ENCODE measurements at places on chromosomes 7 and 10.

DNA sequence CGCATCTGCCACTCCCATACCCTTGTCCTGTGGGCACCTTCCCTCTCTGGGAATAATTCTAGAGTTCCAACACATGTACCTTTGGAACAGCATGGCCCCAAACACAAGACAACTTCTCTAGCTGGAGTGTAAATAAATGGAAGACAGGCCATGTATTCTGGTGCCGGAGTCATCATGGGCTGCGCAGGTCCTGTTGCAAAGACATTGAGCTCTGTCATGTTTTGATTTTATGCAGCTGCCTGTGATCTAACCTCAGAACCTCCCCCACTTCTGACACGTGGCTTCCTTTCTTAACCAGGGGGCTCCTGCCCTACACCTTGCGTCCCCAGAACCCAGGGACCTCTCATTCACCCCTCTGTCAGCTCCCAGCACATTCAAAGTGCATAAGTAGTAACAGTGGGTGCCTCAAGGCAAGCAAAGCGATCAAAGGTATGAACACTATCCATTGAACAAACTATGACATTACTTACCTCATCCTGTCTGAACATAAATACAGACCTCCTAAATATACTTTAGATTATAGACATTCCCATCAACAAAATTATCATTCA, 219.9 kb downstream of the FGFR2 start:
- no peak overlapping the region for H3K27ac ChIP-seq
- no peaks in the 10 kb centered on the region for H3K4me1 ChIP-seq
- no peak for DNase-seq
- no peak overlapping the region for H3K4me3 ChIP-seq
- no peaks in the 10 kb centered on the region for H3K36me3 ChIP-seq
- H3K27me3 ChIP-seq, result no peaks in the 10 kb centered on the region

DNA sequence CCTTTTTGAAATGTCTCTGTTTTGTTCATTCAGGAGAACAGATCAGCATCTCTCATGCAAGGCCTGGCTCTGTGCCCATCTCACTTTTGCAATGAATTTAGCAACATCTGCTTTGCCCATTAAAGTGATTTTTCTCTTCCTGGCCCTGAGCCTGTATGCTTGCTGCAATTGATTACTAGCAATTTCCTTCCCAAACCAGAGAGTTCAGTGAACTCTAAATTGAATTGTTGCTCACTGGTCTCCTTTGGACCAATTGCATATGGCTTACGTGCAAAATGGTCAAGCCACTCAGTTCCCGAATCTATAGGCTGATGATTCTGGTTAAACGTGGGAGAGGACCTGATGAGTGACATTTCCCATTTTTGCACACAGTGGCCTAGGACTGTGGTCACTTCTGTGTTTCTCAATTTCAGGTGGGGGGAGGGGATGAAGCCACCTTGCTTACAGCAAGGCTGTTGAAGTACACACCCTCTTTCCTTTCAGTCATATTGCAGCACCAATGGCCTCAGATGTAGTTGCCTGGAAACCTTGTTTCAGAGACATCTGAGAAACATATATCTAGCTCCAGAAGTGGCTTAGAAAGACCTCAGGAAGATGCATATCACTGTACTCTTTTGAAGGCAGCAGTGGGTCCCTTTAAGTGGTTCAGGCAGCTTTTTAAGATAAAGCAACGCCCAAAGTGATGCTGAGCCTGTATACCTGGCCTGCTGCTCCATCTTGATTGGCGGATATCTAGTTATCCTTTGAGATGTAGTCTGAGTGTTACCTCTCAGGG, 201.4 kb downstream of the PTEN start:
- no peaks in the 10 kb centered on the region for H3K27me3 ChIP-seq
- H3K4me3 ChIP-seq, result no peak overlapping the region
- no peaks in the 10 kb centered on the region for H3K36me3 ChIP-seq
- DNase-seq, result peak; percentile 54

DNA sequence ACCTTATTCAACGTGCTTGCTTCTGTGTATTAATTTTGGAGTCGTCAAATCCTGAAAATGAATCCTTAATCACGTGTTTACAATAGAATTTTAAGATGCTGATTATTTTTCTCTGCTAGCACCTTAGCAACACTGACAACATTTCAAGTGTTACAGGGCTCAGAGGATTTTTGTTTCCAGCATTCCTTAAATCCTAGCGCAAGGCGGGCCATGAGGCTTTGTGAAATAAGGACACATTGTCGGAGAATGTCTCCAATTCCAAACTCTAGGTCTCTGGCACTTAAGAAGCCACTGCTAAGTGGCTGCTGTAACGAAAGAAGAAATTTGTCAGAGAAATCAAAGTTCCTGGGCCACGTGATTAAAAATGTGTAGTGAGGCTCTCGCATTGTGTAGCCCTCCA, 390.9 kb upstream of the CELF2 start:
- no peak overlapping the region for H3K4me3 ChIP-seq
- no peaks in the 10 kb centered on the region for H3K27me3 ChIP-seq
- DNase-seq, result no peak
- H3K4me1 ChIP-seq, result no peaks in the 10 kb centered on the region

DNA sequence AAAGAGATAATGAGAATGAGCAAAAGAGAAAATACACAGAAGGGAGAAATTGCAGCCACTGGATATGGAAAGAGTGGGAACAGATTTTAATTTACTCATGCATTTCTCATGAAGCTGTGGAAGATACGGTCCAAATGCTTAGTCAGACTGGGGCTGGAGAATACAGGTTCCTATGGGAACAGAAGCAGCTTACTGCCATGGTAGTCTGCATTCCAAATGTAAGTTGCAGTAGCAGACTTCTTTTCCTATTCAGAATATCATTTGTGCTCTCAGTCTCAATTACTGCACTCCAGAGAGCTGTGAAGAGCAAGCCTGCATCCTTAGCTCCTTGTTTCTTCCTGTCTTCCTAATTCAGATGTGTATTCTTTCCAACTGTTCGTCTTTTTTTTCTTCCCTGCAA, 190.8 kb upstream of the TMEM196 start:
- no peak overlapping the region for H3K4me3 ChIP-seq
- H3K27ac ChIP-seq, result no peak overlapping the region
- H3K4me1 ChIP-seq, result no peaks in the 10 kb centered on the region
- DNase-seq, result no peak
- H3K36me3 ChIP-seq, result no peaks in the 10 kb centered on the region

DNA sequence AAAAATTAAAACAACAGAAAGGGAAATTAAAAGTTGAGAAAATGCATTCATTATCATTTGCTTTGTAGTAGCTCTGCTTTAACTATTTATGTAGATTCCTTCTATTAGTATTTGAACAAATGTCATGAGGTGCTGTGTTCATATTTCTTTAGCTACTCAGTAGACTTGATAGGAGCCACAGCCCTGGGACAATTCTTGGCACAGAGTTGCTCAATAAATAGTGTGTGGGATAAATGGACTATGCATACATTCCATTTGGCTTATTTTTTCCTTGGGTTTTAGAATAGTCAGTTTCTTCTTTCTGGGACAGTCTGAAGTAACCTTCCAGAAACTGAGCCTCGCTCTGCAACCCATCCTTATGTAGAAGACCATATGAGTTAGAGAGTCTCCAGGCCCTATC, 13.4 kb downstream of the RPP30 start:
- no peaks in the 10 kb centered on the region for H3K27me3 ChIP-seq
- no peak for DNase-seq
- H3K4me3 ChIP-seq, result no peak overlapping the region
- no peak overlapping the region for H3K27ac ChIP-seq

DNA sequence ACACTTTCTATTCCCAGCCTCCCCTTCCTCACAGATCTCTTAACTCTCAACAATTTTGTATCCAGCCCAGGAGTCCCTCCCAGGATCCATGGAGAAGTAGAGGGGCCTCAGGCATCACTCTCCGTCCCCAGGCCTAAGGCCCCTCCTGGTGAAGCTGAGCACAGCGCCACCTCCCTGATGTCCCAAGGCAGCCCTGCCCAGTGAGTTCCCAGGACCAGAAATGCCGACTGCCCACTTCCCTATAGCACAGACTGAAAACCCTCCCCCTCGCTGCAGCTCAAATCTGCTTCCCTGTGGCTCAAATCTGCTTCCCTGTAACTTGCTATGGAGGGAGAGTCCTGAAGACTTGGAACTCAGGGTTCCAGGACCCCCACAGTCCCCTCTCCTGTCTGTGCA, 35.6 kb downstream of the YKT6 start:
- H3K4me1 ChIP-seq, result no peaks in the 10 kb centered on the region
- H3K36me3 ChIP-seq, result no peaks in the 10 kb centered on the region
- H3K27ac ChIP-seq, result no peak overlapping the region
- no peak overlapping the region for H3K4me3 ChIP-seq
- H3K27me3 ChIP-seq, result no peaks in the 10 kb centered on the region

- H3K4me1 ChIP-seq, result no peaks in the 10 kb centered on the region
- no peaks in the 10 kb centered on the region for H3K36me3 ChIP-seq
- no peak for DNase-seq
- H3K27ac ChIP-seq, result no peak overlapping the region
- H3K4me3 ChIP-seq, result no peak overlapping the region
Measured at GRCh38 chr10:25102147-25102822, 72.5 kb upstream of the GPR158 start.

- no peak overlapping the region for H3K4me3 ChIP-seq
- no peak overlapping the region for H3K27ac ChIP-seq
- H3K4me1 ChIP-seq, result no peaks in the 10 kb centered on the region
- H3K27me3 ChIP-seq, result no peaks in the 10 kb centered on the region
- no peaks in the 10 kb centered on the region for H3K36me3 ChIP-seq
- DNase-seq, result no peak
Measured at GRCh38 chr10:44773565-44773964, 137.6 kb upstream of the TMEM72 start.

- H3K4me1 ChIP-seq, result no peaks in the 10 kb centered on the region
- no peaks in the 10 kb centered on the region for H3K36me3 ChIP-seq
- no peak overlapping the region for H3K27ac ChIP-seq
- H3K4me3 ChIP-seq, result no peak overlapping the region
- no peak for DNase-seq
Measured at GRCh38 chr10:74955796-74956195, 129.4 kb downstream of the KAT6B start.

Data from colonic mucosa (tissue), 4 donors.